MV-4-11 (cell line): ENCODE measurements at places on chromosomes 12 and 14.

- no peak for DNase-seq
Measured at GRCh38 chr14:100906420-100906819, 2.9 kb upstream of the RTL1 start.

- no peak for DNase-seq
Measured at GRCh38 chr14:101819251-101819990, 57.9 kb downstream of the PPP2R5C start.

DNA sequence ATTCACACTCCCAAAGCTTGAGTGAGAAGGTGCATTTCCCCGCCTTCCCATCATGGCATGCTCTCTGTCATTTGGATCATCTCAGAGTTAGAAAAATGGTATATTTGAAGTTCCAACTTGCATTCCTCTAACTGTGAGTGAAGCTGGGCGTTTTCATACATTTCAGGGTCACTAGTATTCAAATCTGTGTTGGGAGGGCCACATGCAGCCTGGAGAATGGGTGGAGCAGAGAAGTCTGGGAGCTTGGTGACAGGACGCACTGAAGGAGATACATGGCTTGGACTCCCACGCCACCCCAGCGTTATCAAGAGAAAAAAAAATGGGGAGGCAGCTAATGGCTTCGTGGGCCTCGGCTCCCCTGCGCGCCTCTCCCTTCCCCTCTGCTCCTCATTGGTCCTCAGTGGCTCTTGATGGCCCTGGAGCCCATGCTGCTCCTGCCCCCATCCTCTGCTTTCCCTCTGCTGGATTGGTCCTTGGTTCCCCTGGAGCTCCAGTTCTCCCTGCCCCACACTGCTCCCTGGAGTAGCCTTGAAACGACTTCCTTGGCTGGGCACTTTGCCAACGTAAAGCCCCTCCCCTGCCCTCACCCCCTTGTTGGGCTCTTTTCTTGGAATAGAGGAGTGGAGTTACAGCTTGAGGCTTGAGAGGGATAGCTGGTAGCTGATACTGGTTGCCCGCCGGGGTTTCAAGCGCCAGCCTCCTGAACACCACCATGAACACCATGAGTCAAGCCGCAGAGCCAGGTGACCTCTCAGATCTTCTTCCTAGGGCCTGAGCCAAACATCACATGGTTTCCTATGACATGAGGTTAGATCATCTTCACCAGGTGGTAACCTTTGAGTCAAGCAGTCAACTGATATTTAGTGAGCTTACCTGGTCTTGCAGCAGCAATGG, 139.6 kb downstream of the PRKCH start:
- DNase-seq, result no peak

- no peak for DNase-seq
Measured at GRCh38 chr12:52720365-52720886, 17.1 kb upstream of the KRT77 start.

DNA sequence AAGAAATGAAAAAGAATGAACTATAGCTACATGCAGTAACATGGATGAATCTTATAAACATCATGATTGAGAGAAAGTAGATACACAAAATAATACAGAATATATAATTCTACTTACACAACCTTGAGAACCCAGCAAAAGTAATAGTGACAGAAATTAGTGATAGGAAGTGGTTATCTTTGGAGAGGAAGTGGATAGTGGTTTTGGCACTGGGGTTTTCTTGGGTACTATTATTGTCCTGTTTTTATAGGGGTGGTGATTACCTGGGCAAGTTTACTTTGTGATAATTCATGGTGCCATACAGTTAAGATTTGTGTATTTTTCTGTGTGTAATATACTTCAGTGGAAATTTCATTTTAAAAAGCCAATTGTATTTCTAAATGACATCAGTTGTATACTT, 352.7 kb downstream of the AEBP2 start:
- DNase-seq, result peak; percentile 43

- DNase-seq, result no peak
Measured at GRCh38 chr12:7339675-7340074, 35.8 kb downstream of the ACSM4 start.

DNA sequence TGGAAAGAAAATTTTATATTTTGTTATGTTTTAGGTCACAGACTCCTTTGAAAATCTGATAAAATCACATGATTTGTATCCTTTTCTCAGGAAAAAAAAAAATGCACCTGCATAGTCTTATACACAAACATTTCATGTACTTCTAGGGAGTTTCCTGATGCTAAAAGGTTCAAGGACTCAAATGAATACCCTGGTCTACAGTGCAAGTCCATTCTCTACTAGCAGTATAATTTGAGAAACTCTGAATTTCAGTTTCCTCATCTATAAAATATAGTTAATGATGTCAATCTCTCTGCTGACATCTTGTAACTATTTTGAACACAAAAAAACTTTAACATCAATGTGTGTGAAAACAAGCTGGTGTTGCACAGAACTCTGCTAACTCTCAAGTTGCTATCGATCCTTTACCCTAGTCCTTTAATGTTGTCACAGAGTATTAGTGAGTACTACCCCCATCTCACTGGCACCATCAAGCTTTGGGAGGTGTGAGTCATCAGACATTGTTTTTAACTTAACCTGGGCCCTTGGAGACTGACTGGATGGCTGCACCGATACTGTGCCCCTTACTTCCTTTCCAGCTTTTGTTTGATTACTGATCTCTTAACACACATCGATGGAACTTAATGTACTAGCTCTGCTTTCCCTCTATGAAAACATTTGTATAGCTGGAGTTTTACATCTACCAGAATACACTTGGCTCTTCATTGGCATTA, 251.9 kb upstream of the SOX5 start:
- no peak for DNase-seq

DNA sequence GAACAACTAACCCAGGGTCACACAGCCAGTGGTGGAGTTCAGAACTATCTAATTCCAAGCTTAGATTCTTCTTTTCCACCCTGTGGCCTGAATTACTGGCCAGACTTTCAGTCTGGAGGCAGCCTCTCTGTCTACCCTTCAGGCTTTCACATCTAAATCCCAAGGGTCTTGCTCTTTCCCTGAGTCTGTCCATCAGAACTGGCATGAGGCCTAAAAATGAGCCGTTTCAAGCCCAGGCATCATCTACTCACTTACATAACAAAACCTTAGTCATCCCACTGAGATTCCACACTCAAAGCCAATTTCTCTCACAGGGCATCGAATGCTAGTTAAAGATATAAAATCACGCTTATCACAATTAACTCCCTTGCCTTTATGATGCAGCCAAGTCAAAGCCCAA, 1.3 kb upstream of the PTGDR start:
- no peak for DNase-seq

- DNase-seq, result no peak
Measured at GRCh38 chr12:34311337-34311736, 289.0 kb downstream of the ALG10 start.

DNA sequence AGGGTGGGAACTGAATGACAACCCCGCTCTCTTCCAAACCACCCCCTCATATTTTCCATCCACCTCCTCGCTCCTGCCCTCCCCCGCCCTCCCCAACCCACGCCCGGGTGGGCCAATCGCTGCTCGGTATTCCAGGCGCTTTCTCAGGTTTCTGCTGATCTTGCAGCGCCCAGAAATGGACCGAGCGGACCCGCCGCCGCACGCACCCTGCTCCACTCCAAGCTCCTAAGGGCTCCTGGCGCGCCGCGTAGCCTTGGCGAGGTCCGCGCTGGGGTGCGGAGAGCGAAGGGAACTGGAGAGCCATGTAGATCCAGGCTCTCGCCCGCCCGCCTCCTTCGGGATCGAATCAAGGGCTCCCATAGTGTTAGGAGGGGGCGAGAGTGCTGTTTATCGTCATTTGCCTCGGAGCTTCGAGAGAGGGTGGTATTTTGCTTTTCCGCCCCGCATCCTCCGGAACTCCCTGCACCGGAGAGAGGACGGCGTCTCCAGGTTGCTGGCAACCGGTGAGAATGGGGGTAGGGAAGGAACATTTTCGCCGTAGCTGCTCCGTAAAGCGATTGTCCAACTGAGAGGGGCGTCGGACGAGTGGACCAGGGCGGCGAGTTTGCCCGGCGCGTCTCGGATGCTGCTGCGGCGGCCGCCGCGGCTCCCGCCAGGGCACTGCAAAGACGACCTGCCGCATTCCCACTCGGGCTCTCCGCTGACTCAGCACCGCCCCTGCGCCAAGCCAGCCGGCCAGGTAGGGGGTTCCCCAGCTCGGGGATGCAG, at the start of gene KCNA1:
Gene KCNA1, plus strand, starts transcription at position 172 of the 768 bp plus-strand sequence. CDS start 1,474 bp downstream, outside the sequence.
- DNase-seq, result no peak

- DNase-seq, result no peak
Measured at GRCh38 chr12:65948320-65949008, 124.2 kb downstream of the HMGA2 start.
